Thoracic aorta (tissue), 2 donors: ENCODE measurements at places on chromosomes 16 and 17. TPM values are rescaled to one million over a fixed set of nuclear protein-coding genes. Genes with fewer than 3 reads are reported as not detected.

- no peak overlapping the region for H3K4me3 ChIP-seq
- no peaks in the 10 kb centered on the region for H3K27me3 ChIP-seq
- H3K36me3 ChIP-seq: peaks cover 15% of the 10 kb centered on the region
- DNase-seq: no peak
- no peak overlapping the region for H3K27ac ChIP-seq
These were observed 7.1 kb upstream of the ORAI3 start for GRCh38 chr16:30941600-30942425.

DNA sequence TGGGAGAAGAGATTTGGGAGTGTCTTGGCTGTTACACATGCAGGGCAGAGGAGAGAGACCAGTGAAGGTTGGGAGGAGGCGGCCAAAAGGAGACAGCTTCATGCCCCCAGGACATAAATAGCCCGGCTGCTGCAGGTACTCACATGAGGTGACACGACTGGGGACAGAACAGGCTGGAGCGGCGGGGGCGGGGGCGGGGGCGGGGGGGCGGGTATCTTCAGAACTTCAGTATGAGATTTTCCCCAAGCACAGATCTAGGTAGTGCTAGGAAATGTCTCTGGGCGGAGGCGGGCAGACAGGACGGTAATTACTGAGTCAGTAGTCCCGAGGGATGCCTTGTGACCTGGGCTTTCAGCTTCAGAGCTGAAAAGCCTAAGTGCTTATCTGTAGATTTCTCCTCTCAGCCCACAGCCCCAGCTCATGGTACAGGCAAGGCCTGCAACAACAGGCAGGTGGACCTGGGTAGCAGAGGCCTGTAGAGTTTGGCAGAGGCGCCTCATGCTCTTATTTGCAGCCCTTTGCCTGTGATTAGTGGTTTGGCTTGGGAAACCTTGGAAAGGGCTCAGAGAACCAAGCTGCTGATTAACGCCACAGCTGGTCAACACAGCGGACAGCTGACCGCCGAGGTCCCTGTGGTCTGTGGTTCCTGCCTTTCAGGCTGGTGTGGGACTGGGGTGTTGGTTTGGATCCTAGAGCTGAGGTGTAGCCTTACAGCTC is 24.5 kb downstream of the UNK start:
- no peaks in the 10 kb centered on the region for H3K27me3 ChIP-seq
- H3K36me3 ChIP-seq: peaks cover 38% of the 10 kb centered on the region
- peak overlapping the region; percentile 70 for H3K27ac ChIP-seq
- no peak overlapping the region for H3K4me3 ChIP-seq

DNA sequence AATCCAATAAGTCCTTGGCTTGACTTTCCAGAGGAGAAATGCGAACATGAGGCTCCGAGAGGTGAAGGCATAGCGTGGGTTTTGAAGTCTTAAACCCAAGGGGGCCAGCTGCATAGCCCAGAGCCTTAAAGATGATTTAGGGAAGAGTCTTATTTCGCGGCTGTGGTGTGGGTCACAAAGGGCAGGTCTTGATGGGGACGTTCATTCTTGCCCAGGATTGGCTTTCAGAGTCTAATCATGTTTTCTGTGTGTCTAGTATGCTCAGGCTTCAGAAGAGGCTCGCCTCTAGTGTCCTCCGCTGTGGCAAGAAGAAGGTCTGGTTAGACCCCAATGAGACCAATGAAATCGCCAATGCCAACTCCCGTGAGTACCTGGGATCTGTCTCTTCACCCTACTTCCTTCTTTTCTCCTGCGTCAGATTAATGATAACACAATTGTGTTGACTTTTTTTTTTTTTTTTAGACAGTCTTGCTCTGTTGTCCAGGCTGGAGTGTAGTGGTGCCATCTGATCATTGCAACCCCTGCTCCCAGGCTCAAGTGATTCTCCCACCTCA is 951 bp downstream of the RPL19 start:
- peak overlapping the region; percentile 80 for H3K4me3 ChIP-seq
- DNase-seq: no peak
- H3K27me3 ChIP-seq: no peaks in the 10 kb centered on the region
- H3K36me3 ChIP-seq: peaks cover 36% of the 10 kb centered on the region
- peak overlapping the region; percentile 92 for H3K27ac ChIP-seq

- H3K36me3 ChIP-seq: no peaks in the 10 kb centered on the region
- no peak overlapping the region for H3K27ac ChIP-seq
- H3K4me1 ChIP-seq: no peaks in the 10 kb centered on the region
- H3K27me3 ChIP-seq: no peaks in the 10 kb centered on the region
- no peak overlapping the region for H3K4me3 ChIP-seq
These were observed 843.7 kb downstream of the CDH11 start for GRCh38 chr16:64278196-64278595.

GRCh38 chr17:5234645-5235576 is at the start of gene SCIMP:
Gene SCIMP (minus strand): TSS chr17:5234860. CDS start chr17:5234755, 105 bp downstream.
- peak within 1 kb of the TSS; percentile 16 for H3K4me3 ChIP-seq
- H3K4me1 ChIP-seq: no peaks in the 10 kb centered on the region
- no peaks in the 10 kb centered on the region for H3K27me3 ChIP-seq
- H3K36me3 ChIP-seq: peaks cover 3% of the 10 kb centered on the region
- H3K27ac ChIP-seq: no peak within 1 kb of the TSS
- no peak for DNase-seq

DNA sequence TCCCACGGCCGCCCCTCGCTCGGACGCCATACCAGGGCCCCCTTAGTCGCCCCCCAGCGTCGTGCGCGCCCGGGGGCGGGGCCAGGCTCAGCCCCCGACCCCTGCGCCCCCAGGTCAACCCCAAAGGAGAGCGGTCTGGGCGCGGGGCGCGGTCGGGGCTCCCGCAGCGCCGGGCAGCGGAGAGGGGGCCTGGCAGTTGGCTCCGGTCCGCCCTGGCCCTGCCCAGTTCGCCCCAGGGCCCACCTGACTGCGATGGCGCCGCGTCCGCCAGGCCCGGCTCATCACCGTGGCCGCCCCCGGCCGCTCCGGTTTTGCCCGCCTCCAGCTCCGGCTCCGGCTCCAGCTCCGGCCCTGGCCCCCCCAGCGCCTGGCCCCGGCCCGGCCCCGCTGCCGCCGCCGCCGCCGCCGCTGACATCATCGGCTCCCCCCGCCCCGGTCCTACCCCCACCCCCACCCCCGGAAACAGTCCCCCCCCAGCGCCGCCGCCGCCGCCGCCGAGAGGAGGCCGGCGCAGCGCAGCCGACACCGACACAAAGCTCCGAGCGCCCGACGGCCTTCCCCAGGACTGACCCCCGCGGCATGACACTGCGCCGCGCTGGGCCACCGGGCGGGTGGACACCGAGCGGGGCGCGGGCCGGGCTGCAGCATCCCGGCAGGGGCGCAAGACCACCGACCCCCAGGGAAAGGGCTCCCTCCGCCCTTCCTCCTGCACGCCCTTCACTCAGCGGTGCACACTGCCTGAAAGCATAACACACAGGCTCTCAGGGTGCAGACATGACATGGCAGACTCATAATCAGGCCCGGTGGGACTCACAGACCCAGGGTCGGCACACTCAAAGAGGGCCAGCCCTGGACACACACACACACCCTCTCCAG is at the start of gene ZBTB4:
Gene ZBTB4 (minus strand): TSS at position 419 of the 876 bp plus-strand sequence. CDS start 12,830 bp downstream, outside the sequence.
- no peaks in the 10 kb centered on the region for H3K27me3 ChIP-seq
- peaks cover 56% of the 10 kb centered on the region for H3K4me1 ChIP-seq
- peak within 1 kb of the TSS; percentile 99 for H3K27ac ChIP-seq
- no peak for DNase-seq

GRCh38 chr16:56946767-56947603 is 14.8 kb upstream of the CETP start:
- peaks cover 24% of the 10 kb centered on the region for H3K36me3 ChIP-seq
- H3K4me1 ChIP-seq: no peaks in the 10 kb centered on the region
- H3K27me3 ChIP-seq: no peaks in the 10 kb centered on the region
- DNase-seq: no peak
- peak overlapping the region; percentile 38 for H3K27ac ChIP-seq
- H3K4me3 ChIP-seq: no peak overlapping the region

DNA sequence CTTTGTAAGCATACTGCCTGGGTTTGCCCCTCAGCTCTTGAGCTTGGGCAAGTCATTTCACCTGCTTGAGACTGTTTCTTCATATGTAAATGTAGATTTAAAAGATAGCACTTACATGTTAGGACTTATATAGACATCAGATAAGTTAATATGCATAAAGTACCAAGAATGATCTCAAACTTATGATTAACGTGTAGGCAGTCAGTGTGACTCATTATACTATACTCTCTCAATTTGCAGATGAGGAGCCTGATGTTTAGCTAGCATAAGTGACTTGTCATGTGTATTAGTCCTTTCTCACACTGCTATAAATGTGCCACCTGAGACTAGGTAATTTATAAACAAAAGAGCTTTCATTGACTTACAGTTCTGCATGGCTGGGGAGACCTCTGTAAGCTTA is 690.5 kb downstream of the KCNJ2 start:
- H3K4me1 ChIP-seq: no peaks in the 10 kb centered on the region
- no peak overlapping the region for H3K27ac ChIP-seq
- no peaks in the 10 kb centered on the region for H3K36me3 ChIP-seq
- H3K4me3 ChIP-seq: no peak overlapping the region
- DNase-seq: no peak

DNA sequence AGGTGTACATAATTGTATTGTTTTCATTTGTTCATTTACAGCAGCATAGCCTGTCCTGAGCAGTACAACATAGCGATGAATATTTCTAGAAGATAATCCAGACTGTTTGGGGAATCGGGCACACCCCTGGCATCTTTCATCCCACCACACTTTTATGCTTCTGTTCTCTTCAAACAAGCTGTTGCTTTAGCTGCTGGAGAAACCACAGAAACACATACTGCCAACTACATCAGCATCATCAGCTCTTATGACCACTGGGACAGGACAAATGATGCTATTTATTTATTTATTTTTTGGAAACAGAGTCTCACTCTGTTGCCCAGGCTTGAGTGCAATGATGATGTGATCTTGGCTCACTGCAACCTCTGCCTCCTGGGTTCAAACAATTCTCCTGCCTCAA is 22.6 kb upstream of the HAPSTR1 start:
- no peak overlapping the region for H3K4me3 ChIP-seq
- no peak for DNase-seq
- H3K4me1 ChIP-seq: no peaks in the 10 kb centered on the region

DNA sequence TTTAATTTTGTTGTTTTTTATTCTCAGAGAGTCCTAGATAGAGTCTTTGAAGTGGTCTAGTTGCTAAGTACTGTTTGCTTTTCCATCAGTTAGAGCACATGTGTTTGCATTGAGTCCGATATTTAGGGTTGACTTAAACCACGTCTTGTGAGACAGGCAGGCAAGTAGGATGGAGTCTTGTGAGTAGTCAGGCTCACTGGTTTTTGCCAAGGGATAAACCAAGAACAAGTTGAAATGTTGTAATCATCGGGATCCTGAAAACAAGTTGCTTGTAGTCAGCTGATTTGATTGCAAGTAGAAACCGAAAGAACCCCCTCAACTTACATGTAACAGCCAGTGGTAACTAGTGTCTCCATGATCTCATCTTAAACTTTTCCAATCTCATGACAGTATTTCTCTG is 17.2 kb downstream of the ATP6V0A1 start:
- no peaks in the 10 kb centered on the region for H3K27me3 ChIP-seq
- no peak overlapping the region for H3K27ac ChIP-seq
- peaks cover 49% of the 10 kb centered on the region for H3K36me3 ChIP-seq
- H3K4me1 ChIP-seq: no peaks in the 10 kb centered on the region

- no peaks in the 10 kb centered on the region for H3K27me3 ChIP-seq
- H3K4me1 ChIP-seq: no peaks in the 10 kb centered on the region
- no peak for DNase-seq
- H3K4me3 ChIP-seq: no peak overlapping the region
- no peaks in the 10 kb centered on the region for H3K36me3 ChIP-seq
These were observed 255.1 kb downstream of the MAP2K6 start for GRCh38 chr17:69669441-69670178.

DNA sequence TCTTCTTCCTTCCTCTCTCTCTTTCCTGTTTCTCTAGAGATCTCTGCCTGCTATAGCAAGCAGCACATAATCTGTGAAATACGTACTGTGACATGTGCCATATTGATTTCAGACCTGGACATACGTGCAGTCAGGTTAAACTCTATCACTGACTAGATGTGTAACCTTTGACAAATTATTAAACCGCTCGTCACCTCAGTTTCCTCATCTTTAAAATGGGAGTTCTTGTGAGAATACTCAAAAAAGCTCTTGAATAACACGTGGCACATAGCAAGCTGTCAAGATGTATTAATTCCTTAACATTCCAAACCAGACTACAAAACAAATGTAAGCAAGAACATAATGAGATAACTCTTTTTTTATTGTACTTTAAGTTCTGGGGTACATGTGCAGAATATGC is 170.0 kb downstream of the PHKB start:
- no peaks in the 10 kb centered on the region for H3K4me1 ChIP-seq
- H3K27me3 ChIP-seq: no peaks in the 10 kb centered on the region
- no peaks in the 10 kb centered on the region for H3K36me3 ChIP-seq
- no peak overlapping the region for H3K4me3 ChIP-seq
- no peak for DNase-seq

- H3K27ac ChIP-seq: no peak overlapping the region
- no peaks in the 10 kb centered on the region for H3K27me3 ChIP-seq
- H3K4me1 ChIP-seq: no peaks in the 10 kb centered on the region
- H3K4me3 ChIP-seq: no peak overlapping the region
- no peaks in the 10 kb centered on the region for H3K36me3 ChIP-seq
These were observed 611.3 kb upstream of the SALL1 start for GRCh38 chr16:51762081-51762996.

- DNase-seq: no peak
- no peaks in the 10 kb centered on the region for H3K27me3 ChIP-seq
- no peaks in the 10 kb centered on the region for H3K36me3 ChIP-seq
These were observed 27.2 kb upstream of the BRD7 start for GRCh38 chr16:50395763-50396710.

DNA sequence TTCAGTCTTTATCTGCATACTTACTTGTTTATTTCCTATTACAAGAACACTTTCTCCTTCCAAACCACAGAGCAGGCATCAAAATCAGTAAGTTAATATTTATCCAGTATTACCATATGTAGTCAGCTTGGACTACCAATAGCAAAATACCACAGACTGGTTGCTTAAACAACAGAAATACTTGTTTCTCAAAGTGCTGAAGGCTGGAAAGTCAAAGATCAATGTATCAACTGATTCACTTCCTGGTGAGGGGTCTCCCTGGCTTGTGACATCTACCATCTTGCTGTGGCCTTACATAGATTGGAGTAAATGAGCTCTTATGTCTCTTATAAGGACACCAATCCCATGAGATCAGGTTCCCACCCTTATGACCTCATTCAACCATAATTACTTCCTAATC is 2.6 kb downstream of the STXBP4 start:
- H3K27ac ChIP-seq: no peak overlapping the region
- H3K4me3 ChIP-seq: no peak overlapping the region
- peaks cover 7% of the 10 kb centered on the region for H3K4me1 ChIP-seq
- DNase-seq: no peak
- no peaks in the 10 kb centered on the region for H3K27me3 ChIP-seq

GRCh38 chr16:78576941-78577340 is 477.5 kb downstream of the WWOX start:
- no peak overlapping the region for H3K27ac ChIP-seq
- no peak overlapping the region for H3K4me3 ChIP-seq
- H3K27me3 ChIP-seq: no peaks in the 10 kb centered on the region
- no peak for DNase-seq

GRCh38 chr16:7492122-7492521 is 159.5 kb downstream of the RBFOX1 start:
- no peaks in the 10 kb centered on the region for H3K36me3 ChIP-seq
- H3K27ac ChIP-seq: no peak overlapping the region
- no peaks in the 10 kb centered on the region for H3K4me1 ChIP-seq
- no peak for DNase-seq
- H3K4me3 ChIP-seq: no peak overlapping the region
- no peaks in the 10 kb centered on the region for H3K27me3 ChIP-seq

GRCh38 chr16:17543073-17543472 is 72.3 kb upstream of the XYLT1 start:
- no peak overlapping the region for H3K27ac ChIP-seq
- no peak for DNase-seq
- no peaks in the 10 kb centered on the region for H3K4me1 ChIP-seq

VAT1 gene
- 158 TPM for total RNA-seq

KRTAP2-2 gene
- not detected for total RNA-seq

ACSM2A gene
- not detected for total RNA-seq

AOC2 gene
- total RNA-seq: 0.68 TPM

ZNF213 gene
- total RNA-seq: 5.9 TPM

WNT9B gene
- 2.2 TPM for total RNA-seq

KRT31 gene
- total RNA-seq: not detected
